Activated naive CD8-positive, alpha-beta T cell treated with anti-CD3 and anti-CD28 coated beads, Interleukin-2, amount 50 U/mL, for 16 hours (primary cell): ENCODE measurements at places on chromosomes 5 and 9.

- DNase-seq = peak; percentile 52
These were observed at the start of gene FNBP1 for GRCh38 chr9:130042885-130043653. FNBP1 (minus strand) TSS chr9:130043189; CDS start chr9:130042975, 214 bp downstream.

DNA sequence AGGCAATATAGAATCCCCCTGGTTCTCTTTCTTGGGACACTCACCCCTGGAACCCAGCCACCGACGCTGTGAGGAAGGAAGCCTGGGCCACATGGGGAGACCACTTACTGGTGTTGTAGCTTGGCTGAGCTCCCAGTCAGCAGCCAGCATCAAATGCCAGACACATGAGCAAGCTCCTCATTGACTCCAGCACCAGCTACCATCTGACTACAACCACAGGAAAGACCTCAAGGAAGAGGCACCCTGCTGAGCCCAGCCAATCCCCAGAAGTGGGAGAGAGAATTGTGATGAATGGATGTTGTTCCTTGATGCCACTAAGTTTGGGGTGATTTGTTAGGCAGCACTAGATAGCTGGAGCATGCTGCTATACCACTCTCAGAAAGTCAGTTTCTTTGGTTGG lies 36.0 kb downstream of the BNIP1 start:
- no peak for DNase-seq

- DNase-seq = no peak
These were observed 17.0 kb downstream of the NEK6 start for GRCh38 chr9:124274738-124275137.

DNA sequence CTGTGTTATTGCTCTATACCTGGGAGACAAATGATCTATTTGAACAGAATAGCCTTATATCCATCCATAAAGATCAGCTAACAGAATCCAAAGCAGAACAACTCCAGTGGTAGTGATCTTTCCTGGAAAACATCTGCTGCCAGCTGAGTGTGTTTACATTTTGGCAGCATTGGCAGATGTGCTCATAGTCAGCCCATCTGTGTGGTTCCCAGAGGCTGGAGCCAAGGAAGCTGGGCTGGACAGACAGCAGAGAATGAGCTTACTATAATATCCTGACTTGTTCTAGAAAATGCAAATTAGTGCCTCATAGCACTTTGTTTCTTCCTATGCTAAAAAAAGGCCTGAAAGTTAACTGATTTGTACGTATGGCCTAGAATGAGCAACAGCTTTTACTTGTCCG lies 99.7 kb downstream of the ST8SIA4 start:
- DNase-seq = no peak

DNA sequence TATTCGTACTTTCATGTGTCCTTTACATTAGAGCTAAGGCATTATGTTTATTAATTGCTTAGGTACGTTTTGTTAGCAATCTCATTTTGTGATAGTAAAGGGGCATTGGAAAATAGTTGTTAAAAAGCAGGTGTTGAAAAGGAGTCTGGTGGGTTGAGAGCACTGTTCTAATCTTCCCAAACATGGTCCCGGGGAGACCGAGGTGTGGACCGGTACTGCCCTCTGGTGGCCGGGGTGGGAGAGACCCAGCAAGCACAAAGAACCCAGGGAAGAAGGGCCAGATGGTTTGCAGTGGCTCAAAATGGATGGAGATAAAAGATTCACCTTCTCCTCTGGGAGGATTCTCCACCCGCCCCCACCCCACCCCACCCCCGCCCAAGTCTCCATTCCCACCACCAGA lies 26.1 kb downstream of the IDNK start:
- DNase-seq = peak; percentile 51

DNA sequence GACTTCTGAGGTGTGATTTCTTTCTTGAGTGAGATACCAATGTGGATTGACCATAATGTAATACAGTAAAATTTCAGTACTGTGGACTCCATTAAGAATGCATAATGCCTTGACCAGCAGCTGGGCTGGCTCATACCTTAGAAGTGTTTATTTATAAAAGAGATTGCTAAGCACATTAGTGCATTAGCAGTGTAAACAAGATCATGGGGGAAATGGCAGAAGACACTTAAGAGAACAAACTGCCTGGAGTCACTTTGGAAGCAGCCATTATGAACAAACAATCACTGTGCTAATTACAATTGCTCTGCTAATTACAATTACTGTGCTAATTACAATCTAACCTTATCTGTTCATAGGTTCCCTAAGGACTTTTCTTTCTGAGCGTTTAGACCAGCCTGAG lies 104.2 kb downstream of the TRIM32 start:
- no peak for DNase-seq

GRCh38 chr9:69044240-69045219 lies 9.0 kb downstream of the FXN start:
- DNase-seq = no peak

DNA sequence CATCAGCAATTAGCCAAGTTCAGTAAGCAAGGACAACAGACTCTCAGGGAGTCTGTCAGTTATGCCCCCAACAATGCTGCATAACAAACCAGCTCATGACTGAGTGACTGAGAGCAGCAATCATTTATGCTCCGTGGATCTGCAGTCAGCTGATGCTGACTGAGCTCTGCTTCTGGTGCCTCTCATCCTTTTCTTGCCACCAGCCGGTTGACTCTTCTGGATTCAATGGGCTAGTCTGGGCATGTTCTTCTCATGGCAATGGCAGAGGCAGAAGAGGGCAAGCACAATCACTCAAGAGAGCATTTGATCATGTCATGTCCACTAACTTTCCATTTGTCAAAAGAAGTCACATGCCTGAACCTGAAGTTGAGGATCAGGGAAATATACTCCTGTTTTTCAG lies 157.0 kb upstream of the NTRK2 start:
- no peak for DNase-seq

DNA sequence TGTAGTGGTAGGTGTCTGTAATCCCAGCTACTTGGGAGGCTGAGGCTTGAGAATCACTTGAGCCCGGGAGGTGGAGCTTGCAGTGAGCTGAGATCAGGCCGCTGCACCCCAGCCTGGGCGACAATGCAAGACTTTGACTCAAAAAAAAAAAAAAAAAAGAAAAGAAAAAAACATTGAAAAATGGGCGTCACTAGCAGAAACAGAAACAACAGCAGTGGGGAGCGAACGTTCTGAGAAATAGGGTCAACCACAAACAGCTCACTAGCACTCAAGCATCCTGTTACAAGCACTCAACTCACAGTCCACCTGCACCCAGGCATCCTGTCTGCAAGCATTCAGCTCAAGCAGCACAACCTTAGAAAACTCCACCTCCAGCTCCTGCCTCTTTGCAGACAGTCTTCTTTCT lies 17.2 kb downstream of the TRIM14 start:
- DNase-seq = peak; percentile 54

DNA sequence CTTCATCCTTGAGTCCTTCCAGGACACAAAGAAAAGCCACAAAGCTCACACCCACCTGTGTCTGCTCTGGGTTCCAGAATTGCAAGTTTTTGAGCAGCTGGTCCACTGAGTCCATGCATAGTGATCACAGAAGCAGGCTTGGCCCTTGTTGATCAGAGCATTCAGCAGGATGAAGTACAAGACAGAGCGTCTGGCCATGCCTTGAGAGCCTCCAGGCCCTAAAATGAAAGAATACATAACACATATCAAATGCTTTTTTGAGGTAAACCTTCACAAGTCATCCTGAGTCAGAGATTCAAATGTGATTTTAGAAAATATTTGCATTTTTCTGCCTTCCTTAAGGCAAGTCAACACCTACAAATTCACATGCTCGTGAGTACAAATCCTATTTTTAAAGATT lies 10.3 kb downstream of the C6 start:
- no peak for DNase-seq

GRCh38 chr9:33148367-33149014 lies 18.6 kb downstream of the B4GALT1 start:
- no peak for DNase-seq

GRCh38 chr9:36423206-36423605 lies 23.1 kb upstream of the RNF38 start:
- no peak for DNase-seq

DNA sequence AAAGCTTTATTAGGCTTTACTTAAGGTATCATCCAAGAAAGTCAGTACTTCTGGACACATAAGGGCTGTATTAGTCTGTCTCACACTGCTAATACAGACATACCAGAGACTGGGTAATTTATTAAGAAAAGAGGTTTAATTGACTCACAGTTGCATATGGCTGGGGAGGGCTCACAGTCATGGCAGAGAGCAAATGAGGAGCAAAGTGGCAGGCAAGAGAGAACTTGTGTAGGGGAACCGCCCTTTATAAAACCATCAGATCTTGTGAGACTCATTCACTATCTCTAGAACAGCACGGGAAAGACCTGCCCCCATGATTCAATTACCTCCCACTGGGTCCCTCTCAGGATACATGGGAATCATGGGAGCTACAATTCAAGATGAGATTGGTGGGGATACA lies 49.2 kb upstream of the SLC44A1 start:
- no peak for DNase-seq

GRCh38 chr5:53482717-53483638 lies 2.5 kb downstream of the FST start:
- no peak for DNase-seq
